ENCODE measurements at places on chromosomes 7 and 10.
A peak's percentile ranks its signal among the peaks of the same experiment; 100 is the strongest.

DNA sequence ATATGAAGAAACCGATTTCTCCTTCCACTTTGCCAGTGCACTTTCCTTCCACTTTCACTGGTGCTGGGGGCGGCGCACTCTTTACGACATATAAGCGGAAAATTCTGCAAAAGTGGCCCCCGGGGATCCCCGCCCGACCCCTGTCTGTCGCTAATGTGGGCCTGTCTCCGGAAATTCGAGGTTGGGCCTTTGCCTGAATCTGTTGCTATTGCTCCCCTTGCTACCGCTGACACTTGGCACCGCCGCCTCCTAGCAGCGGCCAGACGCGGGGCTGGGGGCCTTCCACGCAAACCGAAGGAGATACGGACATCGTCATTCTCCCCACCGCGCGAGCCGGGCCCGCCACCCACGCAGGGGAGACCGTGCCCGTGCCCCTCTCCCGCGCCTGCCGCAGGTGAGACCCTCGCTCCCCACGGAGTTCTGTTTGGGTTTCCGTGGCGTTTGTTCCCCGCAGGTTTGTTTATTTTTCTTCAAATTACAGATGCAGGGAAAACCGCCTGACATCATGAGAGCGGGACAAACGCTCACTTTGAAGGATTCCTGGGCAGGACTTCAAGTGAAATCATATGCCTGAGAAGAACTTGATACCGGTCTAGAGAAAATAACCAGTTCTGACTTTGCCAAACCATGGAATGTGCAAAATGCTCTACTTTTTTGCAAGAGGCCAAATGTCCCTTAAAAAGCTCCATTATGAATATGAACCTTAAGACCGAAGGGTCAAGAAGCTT lies 5.0 kb downstream of the TWIST1 start:
- DNase-seq, result peak; percentile 87

DNA sequence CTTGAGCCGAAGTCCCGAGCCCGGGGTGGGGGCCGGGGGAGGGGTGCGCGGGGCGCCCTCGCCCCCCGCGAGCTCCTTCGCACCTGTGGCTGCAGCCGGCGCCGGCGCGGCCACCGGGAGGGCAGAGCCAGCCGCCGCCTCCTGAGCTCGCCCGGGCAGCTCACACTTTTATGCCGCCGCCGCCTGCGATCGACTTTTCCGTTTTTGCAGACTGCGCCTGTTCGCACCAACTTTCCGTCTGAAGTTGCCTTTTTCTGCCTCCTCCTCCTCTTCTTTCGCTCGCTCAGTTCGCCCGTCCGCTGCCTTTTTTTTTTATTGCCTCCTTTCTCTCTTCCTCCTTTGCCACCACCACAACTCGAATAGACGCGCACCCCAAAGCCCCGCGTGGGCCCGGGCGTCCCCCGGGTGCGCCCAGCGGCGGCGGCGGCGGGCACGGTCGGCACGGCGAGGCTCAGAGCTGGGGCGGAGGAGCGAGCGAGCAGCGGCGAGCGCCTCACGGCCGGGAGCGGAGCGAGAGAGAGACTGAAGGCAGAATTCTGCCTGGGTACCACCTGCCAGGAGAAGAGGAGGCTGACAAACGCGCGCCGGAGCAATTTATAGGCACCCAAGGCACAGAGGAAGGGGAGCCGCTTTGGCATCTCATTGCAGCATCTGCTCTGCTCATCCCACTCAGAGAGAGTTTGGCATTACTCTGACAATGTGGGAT lies at the start of gene C1QL3:
Gene C1QL3 (minus strand): TSS at position 569 of the 706 bp plus-strand sequence. CDS start 814 bp downstream, outside the sequence.
- DNase-seq, result peak; percentile 42

DNA sequence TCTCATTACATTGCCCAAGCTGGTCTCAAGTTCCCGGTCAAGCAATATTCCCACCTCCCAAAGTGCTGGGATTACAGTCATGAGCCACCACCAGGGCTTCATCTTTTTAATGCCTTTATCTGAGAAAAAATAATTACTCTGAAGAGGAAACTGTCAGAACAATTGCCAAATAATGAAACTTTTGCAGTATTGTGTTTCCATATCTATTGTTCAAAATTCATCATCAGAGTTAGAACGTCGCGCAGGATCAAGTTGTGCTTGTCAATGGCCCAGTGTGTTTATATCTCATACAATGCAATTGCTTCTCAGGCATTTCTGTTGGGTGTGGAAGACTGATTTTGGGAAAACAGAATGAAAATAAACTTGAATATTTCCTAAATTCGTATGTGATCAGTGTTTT lies 143.1 kb downstream of the ARID5B start:
- DNase-seq, result no peak

DNA sequence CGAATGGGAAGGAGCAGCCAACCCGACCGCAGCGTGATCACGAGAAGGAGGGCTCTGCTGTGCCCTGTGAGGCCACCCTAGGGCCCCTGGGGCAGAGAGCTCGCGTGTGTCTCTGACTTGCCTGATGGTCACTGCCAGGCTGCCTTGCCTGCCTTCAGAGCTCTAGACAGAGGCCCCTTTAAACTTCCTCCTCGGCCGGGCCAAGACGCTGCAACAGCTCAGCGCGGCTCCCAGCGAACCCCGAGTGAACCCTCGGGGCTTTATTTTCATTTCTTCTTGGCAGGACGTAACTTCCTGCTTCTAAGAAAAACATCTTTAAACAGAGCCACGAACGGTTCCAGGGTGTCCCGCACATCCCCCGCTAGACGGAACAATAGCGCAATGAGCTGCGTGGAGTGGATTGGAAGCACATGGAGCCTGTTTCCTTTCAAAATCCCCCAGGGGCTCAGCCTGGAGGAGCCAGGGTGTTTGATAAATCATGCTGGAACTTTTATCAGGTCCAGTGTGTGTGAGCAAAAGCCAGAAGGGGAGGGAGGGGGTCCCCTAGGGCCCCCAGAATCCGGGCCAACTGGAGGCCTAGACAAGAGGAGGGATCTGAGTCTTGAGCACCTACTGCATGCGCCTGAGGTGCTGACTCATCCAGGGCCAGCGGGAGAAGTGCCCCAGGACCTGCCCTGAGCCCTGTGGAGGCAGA lies 134.1 kb upstream of the GDF10 start:
- peak; percentile 53 for DNase-seq

DNA sequence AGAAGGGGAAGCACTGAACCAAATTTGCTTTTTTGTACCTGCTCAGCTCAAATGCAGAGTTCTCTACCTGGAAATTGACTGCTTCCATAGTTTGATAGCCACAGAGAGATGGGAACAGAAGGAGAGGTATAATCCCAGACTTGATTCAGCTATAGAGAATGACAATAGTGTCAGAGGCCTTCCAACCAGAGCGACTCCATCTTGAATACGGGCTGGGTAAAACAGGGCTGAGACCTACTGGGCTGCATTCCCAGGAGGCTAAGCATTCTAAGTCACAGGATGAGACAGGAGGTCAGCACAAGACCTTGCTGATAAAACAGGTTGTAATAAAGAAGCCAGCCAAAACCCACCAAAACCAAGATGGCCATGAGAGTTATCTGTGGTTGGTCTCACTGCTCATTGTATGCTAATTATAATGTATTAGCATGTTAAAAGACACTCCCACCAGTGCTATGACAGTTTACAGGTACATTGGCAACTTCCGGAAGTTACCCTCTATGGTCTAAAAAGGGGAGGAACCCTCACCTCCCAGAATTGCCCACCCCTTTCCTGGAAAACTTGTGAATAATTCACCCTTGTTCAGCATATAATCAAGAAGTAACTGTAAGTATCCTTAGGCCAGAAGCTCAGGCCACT lies 42.7 kb upstream of the ATRNL1 start:
- no peak for DNase-seq

DNA sequence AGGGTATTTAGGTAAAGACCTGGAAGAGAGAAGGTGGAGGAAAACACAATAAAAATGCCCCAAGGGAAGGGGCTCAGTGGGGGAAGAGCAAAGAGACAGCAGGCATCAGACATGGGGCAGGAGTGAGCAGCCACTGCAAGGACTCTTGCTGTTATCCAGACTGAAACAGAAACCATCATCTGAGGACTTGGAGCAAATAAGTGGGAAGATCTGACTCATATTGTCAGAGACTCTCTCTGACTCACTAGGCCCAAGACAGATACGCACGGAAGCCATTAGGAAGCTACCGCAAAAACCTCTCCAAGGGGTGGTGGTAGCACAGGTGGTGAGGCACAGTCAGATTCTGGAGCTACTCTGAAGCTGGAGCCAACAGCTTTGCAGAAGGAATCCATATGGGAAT lies 110.7 kb downstream of the RNF32 start:
- DNase-seq, result peak; percentile 82

GRCh38 chr10:69873135-69873639 lies 71.5 kb downstream of the COL13A1 start:
- no peak for DNase-seq

GRCh38 chr7:79515358-79515757 lies 61.9 kb upstream of the MAGI2 start:
- no peak for DNase-seq

- DNase-seq, result no peak
These were observed 8.2 kb downstream of the EGFR start for GRCh38 chr7:55026867-55027490.

DNA sequence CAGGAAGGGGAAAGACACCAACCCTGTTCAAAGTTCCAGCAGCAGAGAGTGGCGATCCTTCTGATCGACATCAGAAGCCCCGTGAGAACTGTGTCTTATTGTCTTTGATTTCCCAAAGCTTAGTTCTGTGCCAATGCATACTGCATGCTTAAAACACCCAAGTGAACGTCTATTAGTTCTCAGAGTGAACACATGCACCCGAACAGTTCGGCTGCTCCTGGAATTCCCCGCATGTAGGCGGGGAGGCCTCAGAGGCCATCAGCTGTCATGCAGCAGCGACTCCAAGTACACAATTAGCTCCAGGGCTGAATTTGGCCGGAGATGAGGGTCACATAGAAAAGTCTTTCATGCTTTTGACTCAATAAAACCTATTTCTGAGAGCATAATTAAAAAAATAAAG lies 276.9 kb downstream of the ZMYND11 start:
- DNase-seq, result no peak

DNA sequence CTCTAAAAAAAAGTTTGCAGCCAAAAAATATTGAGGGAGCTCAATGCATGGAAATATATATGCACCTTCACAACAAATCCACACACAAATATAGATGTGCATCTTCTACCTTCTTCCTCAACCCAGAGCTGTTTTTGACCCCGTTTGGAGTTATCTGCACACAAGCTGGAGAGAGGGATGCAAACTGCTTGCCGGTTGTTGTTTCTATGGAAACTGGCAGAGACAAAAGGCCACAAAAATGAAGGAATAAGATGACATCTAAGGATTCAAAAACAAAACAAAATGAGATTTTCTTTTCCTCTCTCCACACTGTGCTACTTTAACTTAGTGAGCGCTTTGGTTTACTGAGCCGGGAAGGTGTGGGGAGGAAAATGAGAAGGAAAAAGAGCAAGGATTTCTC lies 210.2 kb upstream of the AGK start:
- no peak for DNase-seq

Measured in fibroblast of lung (primary cell).